ENCODE measurements at places on chromosomes 3 and 15. TPM values are rescaled to one million over a fixed set of nuclear protein-coding genes. Genes with fewer than 3 reads are reported as not detected.

HYAL1 gene
- 16.4 TPM for total RNA-seq

NOX5 gene
- total RNA-seq: 0.12 TPM

GHSR gene
- not detected for total RNA-seq

GP5 gene
- not detected for total RNA-seq

CLDN1 gene
- total RNA-seq: 0.59 TPM

CHRM5 gene
- not detected for total RNA-seq

NCKIPSD gene
- 24.8 TPM for total RNA-seq

FANCD2 gene
- total RNA-seq: 10.0 TPM

Measured in left colon (tissue), 2 donors.